ENCODE measurements at places on chromosomes 6 and 20.

DNA sequence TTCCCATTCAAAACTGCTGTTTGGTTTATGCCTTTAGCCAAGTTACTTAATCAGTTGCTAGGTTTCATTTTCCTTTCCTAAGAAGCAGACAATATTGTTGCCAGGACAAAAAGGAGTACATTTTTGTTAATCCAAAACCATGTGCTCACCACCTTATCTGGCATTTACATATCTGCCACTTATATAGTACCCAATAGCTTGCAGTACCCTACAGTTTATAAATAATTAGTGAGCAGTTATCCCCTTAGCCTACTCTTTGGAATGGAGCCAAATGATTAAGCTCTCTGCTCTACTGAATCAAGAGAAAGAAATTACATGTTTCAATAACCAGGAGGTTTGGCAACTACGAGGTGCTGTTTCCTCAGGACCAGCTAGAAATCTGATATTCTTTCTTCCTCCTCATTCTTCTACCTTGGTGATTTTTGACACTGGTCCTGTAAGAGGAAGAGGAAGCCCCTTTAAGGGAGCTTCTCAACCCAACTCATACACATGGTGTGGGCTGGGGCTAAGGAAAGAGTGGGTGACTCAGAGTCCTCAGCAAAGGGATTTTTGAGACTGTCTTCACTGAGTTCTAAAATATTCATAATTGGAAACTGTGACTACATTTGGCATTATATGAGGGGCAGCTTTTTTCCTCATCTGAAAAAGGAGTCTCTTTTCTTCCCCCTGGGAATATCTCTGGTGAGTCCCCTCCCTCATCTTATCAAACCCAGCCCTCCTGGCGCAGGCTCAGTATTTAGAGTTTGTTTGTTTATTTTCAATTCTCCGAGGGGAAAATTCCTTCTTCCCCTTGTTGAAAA is 1.5 kb downstream of the ZNFX1 start:
- no peak for DNase-seq

- DNase-seq, result no peak
These were observed 19.8 kb downstream of the ADGRF5 start for GRCh38 chr6:46901882-46902314.

- DNase-seq, result peak; percentile 61
These were observed 154.6 kb downstream of the RFPL4B start for GRCh38 chr6:112501705-112502104.

DNA sequence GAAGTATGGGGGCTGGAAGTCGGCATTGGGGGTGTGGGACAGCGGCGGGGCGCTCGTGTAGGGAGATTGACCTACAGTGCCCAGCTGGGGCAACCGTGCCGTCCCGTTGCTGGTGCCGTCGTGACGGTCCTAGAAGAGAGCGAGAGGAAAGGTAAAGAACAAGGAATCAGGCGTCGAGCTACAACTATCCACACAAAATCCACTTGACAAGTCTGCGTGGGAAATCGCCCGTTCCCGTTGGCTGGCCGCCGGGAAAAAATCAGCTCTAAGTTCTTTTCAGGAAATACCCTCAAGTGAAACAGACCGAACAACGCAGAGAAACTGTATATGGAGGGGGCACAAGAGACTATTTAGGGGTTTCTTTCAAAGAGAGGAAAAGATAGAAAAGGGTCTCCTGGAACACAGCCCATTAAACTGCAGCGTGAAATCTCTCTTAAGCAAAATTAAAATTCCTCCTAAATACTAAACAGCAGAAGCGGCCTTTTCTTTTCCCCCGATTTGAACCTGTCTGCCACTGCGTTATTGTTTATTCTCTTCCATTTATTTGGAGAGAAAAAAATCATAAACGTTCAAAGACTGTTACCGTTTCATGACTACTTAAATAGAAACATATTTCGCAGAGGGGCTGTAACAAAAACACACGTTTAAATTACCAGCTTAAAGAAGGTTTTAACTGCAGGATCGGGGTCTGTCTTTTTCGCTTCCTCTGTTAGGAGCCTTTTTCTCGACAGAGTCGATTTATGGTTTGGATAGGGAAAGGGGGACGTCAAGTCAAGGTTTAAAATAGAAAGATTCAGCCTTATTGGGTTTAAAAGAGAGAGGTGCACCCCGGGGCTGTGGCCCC is 4.4 kb downstream of the TFAP2A start:
- peak; percentile 39 for DNase-seq

- no peak for DNase-seq
These were observed 871 bp upstream of the SYNDIG1 start for GRCh38 chr20:24468401-24469115.

GRCh38 chr20:46709055-46709458 is 392 bp upstream of the SLC2A10 start:
- DNase-seq, result peak; percentile 40

DNA sequence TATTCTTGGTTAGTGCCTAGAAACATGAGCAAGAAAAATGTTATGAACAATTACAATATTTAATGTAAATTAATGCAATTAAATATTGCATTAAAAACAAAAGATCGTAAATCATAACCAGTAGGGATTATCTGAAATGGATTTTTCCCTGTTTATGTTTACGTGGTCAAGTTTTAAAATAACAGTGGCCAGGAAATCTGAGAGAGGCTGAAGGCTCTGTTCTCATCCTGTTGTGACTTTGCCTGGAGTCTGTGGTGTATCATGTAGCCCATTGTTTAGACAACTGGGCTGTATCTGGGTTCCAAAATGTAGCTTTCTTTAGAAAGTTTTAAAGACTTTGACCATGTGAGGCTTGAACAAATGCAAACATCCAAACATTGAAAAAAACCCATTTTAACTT is 2.4 kb downstream of the MYO6 start:
- DNase-seq, result no peak

DNA sequence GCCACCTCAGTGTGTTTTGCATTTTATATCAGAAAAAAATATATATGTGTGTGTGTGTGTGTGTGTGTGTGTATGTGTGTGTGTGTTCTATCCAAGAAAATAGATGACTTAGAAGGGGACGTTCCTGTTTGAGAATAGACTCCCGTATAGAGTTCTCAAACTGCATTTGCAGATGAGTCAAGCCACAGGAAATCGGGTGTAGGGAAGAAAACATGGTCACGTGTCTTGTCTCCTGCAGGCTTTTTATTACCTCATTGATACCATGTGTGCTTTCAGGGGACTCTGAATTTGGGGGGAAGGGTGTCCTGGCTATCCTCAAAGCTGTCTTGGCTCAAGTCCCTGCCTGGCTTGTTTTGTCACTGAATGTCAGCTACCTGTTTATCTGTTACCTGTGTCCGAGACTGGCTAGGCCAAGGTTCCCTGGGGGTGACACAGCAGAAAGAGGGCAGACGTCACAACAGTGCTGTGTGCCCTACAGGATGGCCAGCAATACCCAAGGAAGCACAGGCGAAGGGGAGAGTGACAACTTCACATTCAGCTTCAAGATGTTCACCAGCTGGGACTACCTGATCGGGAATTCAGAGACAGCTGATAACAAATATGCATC is 55.7 kb upstream of the NOP56 start:
- DNase-seq, result peak; percentile 7

DNA sequence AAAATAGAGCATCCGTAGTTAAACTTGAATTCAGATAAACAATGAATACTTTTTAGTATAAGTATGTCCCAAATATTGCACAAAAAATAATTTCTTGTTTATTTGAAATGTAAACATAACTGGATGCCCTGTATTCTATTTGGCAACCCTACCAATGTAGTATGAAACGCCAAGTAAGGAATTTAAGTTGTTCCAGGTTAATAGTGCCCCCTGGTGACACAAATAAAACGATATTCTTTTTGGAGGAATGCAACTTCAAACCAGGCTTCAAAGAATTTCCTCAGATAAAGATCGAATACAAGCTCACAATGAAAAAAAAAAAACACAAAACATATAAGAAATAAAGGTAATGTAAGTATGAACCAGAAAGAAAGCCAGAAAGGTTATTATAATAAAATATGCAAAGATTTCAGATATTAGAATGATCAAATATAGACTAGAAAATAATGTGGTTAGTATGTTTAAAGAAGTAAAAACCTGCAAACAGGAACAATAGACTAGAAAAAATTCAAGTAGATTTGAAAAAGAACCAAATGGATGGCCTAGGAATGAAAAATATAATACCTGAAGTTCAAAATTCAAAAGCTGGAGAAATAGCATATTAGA is 18.4 kb upstream of the AKAP7 start:
- peak; percentile 78 for DNase-seq

- no peak for DNase-seq
These were observed 8.8 kb downstream of the C20orf202 start for GRCh38 chr20:1212023-1212422.

GRCh38 chr6:42041481-42042053 is 8.8 kb upstream of the TAF8 start:
- DNase-seq, result no peak

GRCh38 chr6:74366634-74367033 is 670.6 kb downstream of the CD109 start:
- no peak for DNase-seq

DNA sequence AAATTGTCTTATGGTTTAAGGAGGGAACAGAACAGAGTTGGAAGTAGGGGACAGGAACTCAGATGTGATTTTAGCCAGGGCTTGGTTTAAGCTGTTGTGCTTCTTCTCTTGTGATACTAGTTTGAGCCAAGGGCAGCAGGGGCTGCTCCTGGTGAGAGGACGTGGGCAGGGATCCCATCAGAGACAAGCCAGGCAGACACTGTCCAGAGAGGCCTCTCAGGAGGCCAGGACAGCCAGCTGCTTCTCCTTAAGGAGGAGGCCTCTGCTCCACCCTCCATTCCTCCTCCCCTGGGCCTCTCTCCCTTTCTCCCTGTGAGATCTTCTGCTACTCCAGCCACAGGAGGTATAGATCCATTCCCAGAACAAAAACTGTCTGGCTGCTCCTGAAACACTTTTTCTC is 108.4 kb upstream of the MLN start:
- DNase-seq, result no peak

DNA sequence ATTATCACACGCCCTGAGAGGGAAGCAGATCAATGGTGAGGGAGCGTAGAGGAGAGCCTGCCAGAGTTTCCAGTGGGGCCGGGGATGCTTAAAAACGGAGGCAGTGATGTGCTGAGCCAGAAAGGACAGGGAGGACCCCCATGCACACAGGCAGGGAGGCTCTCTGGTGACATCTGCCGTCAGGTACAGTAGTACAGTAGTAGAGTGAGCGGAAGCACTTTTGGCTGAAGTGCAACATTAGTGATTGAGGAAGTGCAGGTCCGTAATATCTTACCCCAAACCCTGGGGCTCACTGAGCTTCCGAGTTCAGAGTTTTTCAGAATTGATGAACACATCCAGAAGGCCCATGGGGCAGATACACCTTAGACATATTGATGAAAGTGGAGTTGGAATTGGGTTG is 42.1 kb downstream of the GFRA4 start:
- DNase-seq, result peak; percentile 61

DNA sequence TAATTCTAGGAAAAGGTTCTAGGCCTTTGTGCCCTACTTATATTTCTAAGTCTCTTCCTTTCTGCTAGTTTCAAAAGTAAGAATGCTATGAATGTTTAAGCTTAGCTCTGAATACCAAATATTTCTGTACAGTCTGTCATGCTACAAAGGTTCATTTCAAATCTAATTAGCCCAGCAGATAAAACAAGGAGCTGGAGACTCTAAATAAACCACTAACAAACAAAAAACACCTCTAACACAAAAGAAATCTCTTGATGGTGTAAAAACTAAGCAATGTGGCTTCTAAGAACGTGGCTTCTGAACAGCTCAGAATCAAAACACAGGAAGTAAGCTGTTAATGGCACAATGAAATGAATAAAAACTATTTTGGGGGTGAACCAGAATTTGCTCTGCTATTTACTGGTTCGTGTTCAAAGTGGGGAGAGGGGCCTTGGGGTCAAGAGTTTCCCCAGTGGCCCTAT is 198.3 kb downstream of the BCAS1 start:
- no peak for DNase-seq

DNA sequence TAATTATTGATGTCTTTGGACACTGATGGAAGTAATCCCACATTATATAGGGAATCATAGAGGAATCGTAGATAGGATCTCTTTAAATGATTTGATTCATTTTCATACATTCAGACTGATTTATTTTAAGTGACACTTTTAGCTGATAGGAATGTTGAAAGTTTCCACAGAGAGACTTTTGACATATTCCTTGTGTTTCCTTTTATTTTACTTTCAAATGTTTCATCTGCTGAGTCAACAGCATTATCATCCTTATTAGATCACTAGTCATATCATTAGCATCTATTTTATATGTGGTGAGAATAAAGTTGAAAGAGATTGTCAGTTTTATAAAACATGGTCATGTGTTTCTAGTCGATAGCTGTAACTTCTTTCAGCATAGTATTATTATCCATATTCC is 13.4 kb downstream of the DCBLD1 start:
- no peak for DNase-seq

- DNase-seq, result peak; percentile 89
These were observed 9.6 kb upstream of the CPNE5 start for GRCh38 chr6:36848658-36849441.

DNA sequence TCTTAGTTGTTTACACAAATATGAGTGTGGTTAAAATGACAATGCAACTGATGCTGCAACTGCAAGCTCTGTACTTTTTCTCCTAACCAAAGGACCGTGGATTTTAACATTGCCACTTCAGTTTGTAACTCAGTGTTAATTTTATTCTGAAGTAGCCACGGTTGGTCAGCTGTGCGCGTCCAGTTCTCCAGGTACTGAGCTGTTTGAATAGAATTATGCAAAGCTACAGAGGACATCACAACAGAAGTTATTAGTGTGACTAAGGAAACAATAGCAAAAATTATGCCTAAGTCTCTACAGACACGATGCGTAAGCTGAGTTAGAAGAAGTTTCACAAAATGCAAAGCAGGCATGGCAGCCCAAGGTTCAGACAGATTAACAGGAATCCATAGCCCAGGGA is 4.4 kb upstream of the ABHD12 start:
- no peak for DNase-seq

DNA sequence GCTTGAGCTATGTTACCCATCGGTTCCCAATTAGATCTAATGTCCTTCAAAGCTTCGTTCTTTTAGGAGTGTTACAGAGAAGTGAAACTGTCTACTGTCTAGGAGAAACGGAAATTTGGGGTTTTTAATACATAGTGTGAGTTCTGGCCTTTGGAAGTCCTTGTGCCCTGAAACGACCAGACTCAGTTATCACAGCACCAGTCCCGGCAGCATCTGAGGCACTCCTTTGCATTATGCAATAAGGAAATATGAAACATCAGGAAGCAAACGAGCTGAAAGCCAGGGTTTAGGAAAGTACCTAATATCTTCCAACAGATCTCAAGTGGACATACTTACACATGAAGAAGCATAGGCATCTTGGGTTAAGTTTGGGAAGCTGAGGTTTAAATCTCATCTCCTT is 61.8 kb upstream of the ADGRF1 start:
- no peak for DNase-seq

- DNase-seq, result no peak
These were observed 31.6 kb upstream of the APMAP start for GRCh38 chr20:25024171-25024570.

GRCh38 chr6:70894001-70894400 is 62.9 kb downstream of the B3GAT2 start:
- DNase-seq, result no peak

GRCh38 chr6:42349753-42350511 is 101.8 kb downstream of the TRERF1 start:
- no peak for DNase-seq

DNA sequence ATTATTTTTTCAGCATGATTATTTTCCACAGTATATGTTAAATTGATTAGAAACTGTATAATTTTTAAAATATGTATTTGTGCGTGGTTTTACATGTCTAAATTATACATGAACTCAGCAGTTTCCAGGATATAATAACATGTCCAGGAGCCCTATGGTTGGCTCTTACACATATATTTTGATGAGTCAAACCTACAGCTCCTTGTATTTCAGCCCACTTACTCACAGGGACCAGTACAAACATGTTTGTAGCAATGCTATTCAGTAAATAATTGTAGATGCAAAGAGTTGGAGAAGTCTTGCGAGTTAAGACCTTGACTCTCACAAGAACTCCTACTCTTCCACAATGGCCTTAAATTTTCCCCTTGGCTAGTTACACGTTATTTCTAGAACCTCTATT is 107.2 kb upstream of the SASH1 start:
- no peak for DNase-seq

Measured in GM23338 (cell line).